CD8-positive, alpha-beta T cell (primary cell): ENCODE measurements at places on chromosomes 6 and 20.

DNA sequence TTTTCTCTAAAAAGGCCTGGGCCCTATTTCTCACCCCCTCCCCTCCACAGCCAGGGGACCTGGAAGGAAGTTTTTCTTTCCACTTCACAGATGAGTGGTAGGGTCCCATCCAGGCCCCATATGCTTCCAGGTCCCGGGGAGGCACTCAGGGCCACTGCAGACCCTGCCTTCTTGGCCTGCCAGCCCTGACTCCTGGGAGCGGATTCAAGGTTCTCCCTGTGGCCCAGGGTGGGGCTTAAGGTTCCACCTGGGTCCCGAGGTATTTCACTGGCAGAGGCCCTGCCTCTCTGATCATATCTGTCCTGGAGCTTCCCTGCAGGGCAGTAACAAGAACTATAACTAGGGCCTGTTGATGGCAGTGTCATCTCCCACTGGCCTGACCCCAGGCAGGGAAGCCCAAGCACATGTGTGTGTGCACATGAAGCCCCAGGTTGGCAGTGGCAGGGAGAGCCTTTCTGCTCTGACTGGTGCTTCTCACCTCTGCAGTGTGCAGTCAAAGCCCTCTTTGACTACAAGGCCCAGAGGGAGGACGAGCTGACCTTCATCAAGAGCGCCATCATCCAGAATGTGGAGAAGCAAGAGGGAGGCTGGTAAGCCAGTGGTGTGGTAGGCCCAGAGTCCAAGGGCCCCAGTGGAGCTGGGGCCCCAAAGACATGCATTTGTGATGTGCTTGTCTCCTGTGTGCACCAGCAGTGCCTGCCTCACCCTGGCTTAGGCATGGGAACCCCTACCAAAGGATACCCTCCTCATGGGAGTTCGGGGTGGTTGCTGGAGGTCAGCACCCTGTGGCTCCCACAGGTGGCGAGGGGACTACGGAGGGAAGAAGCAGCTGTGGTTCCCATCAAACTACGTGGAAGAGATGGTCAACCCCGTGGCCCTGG is 31.2 kb downstream of the PLCG1 start:
- no peak for DNase-seq

GRCh38 chr20:23446505-23446904 is 6.2 kb downstream of the CST11 start:
- DNase-seq, result no peak

DNA sequence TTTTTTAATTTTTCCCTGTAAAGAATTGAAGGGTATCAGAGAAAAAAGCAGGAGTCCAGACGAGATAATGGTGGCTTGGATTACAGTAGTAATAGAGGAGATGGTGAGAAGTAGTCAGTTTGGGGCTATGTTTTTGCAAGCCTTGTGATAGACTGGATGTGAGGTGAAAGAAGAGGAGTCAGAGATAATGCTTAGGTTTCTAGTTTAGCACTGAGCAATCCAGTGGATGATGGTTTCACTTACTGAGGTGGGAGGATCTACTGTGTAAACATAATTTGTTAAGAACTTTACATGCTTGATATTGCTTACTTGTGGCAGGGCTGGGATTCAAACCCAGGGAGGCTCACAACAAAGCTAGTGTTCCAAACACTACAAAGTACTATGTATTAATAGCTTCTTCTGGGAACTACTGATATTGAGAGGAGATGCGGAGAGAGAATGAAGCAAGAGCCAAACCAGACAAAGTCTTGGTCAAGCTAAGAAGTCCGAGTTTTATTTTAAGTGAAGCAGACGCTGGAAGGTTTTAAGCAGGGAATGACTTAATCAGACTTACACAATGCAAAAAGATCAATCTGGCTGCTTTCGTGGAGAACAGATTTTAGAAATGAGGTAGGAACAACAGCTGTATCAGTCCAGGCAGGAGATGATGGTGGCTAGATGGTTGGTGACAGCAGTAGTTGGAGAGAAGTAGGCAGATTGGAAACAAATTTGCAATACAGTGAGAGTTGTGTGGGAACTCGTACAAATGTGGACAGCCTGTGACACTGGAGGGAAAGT is 58.0 kb downstream of the ZFAND3 start:
- no peak for DNase-seq

- no peak for DNase-seq
Measured at GRCh38 chr6:79780881-79781280, 149.8 kb downstream of the SH3BGRL2 start.

- DNase-seq, result no peak
Measured at GRCh38 chr6:91669154-91669870, 1082.4 kb upstream of the MAP3K7 start.

DNA sequence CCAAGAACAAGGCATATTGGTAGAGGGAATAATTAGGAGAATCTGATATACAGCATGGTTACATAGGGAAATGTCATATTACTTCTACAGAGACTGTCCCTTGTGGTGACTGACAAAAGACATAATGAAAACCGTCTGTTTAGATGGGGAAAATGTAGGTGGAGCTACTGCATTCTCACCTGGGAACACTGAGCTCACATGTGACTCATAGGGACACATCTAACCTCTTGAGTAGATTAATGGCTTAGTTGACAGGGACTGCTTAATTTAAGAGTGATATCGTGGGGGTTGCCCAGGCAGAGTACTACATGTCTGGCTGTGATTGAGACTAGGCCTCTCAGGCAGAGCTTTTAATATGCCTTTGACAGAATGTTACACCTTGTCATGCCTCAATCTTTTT is 235.3 kb upstream of the ZFP64 start:
- DNase-seq, result no peak

DNA sequence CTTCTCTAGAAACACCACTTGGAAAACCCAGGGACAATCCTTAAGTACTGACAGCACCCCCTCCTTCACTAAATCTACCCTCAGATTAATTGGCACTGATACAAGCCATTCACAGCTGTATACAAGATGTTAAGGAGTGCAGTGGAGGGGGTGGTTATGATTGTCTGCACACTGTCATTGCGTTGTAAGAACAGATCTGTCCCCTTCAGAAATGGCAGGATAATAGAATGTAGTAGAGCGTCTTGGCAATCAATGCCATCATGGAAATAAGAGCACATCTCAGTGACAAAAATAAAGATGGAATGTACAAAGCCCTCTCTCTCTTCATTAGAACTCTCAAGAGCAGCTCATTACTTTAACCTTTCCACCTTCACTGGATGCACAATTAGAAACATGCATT is 324.9 kb upstream of the TBX18 start:
- DNase-seq, result no peak

DNA sequence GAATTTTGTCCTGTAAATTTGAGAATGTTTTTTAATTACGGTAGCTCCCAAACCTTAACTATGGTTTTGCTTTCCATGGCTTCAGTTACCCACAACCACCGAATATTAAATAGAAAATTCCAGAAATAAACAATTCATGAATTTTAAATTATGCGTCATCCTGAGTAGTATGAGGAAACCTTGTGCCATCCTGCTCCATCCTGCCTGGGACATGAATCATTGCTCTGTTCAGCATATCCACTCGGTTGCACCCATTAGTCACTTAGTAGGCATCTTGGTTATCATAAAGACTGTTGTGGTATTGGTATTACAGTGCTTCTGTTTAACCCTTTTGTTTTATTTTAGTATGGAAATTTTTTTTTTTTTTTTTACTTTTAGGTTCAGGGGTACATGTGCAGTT is 39.7 kb downstream of the KCNS1 start:
- DNase-seq, result no peak

DNA sequence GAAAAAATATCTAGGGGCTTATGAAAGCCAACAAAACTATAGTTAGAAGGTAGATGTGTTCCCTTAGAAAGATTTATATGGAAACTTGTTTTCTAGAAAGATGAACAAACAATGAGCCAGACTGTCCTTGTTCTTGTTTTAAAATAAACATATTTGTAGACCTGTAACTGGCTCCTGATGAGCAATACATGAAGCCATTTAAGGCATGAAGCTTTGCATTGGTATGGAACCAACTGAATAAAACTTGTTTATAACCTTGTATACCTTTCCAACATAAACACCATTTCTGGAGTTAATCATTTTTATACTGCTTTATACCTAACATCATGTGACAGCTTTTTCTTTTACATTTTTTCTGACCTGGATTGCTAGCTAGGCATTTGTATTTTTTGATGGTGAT is 247.8 kb downstream of the PRL start:
- no peak for DNase-seq

- DNase-seq, result no peak
Measured at GRCh38 chr20:51368461-51369211, 173.9 kb downstream of the NFATC2 start.

GRCh38 chr20:19602675-19603375 is 155.2 kb upstream of the RIN2 start:
- no peak for DNase-seq

GRCh38 chr6:39059496-39060310 is 11.1 kb downstream of the GLP1R start:
- DNase-seq, result no peak

DNA sequence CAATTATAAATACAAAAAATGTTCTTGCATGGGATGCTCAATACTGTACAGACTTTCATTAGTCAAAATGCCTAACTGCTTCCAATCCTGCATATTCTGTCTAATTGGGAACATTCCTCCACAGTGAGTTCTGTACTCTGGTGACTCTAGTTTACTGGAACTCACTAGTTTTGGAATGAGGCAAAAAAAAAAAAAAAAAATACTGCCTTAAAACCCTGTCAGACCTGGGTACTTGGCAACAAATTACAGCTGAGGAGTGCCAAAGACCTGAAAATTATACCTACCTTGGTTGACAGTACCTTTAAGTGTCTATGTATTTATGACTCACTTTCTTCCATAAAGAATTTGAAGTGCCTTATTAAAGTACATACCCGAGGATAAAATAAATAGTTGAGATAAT is 276.7 kb downstream of the FARS2 start:
- DNase-seq, result no peak

GRCh38 chr6:158467923-158468322 is 92.0 kb upstream of the TMEM181 start:
- no peak for DNase-seq

GRCh38 chr6:16522937-16523336 is 238.3 kb downstream of the ATXN1 start:
- DNase-seq, result no peak

GRCh38 chr20:37525810-37526209 is 1.9 kb downstream of the BLCAP start:
- DNase-seq, result no peak

DNA sequence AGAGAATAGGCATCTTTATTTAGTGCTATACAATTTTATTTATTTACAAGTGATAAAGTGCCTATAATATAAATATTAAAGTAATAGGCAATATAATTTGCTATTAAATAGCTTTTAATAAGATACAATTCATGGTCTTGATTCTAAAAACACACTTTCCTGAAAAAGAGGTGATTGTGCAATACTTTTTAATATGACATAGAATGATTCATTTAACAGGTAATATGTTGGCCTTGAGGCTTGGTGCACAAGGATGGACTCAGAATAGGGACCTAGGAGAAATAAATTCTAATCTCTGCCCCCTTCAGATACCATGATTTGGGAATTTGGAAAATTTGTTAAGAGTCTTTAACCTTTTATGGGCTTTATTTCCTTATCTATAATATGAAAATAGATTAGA is 149.9 kb upstream of the FUT9 start:
- no peak for DNase-seq

- no peak for DNase-seq
Measured at GRCh38 chr6:467671-468082, 76.1 kb downstream of the IRF4 start.

GRCh38 chr20:2234598-2235191 is 61.1 kb upstream of the TGM3 start:
- no peak for DNase-seq

DNA sequence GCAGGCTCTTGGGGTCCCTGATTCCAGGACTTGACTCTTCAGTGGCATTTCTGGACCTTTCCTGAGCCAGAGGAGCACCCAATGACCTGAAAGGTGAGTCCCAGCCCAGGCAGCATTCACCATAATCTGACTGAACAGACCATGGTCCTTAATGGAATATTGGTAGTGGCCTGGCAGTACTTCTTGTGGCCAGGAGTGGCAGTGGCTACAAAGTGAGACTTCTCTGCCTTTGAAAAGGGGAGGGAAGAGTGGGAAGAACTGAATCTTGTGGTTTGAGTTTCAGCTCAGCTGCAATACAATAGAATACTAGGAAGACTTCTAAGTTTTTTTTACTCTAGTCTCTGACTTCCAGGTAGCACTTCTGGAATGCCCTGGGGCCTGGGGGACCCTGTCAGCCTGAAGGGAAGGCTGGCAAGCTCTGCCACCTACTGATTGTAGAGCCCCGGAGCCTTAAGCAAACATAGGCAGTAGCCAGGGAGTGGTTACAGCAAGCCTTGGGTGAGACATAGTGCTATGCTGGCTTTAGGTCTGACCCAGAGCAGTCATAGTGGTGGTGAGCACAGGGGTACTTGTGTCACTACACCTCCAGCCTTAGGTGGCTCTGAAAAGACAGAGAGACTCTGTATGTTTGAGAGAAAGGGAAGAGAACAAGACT is 674.2 kb upstream of the MANEA start:
- DNase-seq, result no peak

DNA sequence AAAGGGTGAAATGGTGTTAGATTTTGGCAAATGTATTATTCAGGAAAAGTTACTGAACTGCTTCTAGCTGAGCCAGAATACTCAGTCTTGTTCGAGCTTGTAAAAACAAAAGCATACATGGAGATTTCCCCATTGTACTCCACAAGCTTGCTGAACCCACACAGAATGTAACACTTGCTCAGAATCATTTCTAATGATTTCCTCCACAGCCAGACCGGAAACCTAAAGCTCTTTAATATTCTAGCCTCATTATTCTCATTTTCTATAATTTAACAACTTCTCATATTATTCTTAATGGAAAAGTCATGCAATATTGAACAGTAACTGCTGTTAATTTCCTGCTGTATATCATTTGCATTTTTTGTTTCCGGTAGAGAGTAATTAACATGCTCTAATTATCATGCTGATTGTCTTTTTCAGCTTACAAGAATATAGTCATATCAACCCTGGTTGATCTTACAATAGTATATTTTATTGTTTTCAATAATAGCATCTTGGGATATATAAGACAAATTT is 1387.5 kb upstream of the EYS start:
- no peak for DNase-seq

DNA sequence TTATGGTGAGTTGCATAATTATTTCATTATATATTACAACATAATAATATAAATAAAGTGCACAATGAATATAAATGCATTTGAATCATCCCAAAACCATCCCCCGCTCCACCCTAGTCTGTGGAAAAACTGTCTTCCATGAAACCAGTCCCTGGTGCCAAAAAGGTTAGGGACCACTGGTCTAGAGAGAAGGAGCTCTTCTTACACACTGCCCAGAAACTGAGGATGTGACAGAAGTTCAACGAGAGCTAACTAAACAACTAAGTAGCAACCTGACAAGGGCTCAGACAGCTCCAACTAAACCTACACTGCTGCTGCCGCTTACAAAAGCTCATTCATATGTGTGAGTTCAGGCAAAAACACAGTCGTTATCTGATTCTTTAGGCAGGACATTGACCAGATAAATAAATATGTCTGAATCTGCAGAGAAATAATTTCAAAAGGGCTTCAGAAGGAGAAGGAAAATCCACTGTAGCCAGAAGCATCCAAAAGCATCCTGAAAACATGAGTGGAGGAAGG is 125.9 kb downstream of the ATXN1 start:
- DNase-seq, result no peak

- DNase-seq, result no peak
Measured at GRCh38 chr6:42372699-42373098, 79.0 kb downstream of the TRERF1 start.
